ENCODE measurements at places on chromosomes 1 and 21.

DNA sequence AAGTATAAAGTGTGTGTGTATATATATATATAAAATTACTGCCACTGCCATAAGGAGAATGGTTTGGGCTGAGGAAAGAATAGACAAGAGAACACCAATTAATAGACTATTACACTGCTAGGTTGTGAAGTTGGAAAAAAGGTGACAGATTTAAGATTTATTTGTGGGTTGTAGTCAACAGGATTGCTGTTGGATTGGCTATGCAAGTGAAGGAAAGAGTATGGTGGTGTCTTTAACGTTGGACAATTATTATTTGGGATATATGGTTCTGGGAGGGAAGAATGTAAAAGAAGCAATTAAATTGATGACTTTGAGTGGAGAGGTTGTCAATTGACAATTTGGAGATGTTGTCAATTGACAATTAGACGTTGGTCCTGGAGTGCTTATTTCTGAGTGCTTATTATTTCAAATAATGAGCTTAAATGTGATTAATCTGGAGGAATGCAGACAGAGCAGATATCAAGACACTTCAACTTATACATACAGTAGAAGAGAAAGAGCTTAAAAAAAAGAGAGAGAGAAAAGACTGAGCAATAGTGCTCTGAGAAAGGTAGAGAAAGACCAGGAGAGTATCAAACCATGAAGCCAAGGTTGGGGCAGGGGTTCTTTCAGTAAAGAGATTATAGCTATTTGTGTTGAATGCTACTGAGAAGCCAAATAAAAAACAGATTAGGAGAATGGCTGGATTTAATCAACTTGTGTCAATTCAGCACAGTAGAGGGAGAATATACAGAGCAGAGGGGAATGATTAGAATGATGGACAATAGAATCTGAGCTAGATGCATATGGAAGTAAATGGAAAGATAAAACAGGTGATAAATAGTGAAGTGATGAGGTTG, 9.7 kb downstream of the PTGS2 start:
- no peak for DNase-seq

- no peak for DNase-seq
Observed at GRCh38 chr1:101065575-101065974, 40.0 kb upstream of the DPH5 start.

DNA sequence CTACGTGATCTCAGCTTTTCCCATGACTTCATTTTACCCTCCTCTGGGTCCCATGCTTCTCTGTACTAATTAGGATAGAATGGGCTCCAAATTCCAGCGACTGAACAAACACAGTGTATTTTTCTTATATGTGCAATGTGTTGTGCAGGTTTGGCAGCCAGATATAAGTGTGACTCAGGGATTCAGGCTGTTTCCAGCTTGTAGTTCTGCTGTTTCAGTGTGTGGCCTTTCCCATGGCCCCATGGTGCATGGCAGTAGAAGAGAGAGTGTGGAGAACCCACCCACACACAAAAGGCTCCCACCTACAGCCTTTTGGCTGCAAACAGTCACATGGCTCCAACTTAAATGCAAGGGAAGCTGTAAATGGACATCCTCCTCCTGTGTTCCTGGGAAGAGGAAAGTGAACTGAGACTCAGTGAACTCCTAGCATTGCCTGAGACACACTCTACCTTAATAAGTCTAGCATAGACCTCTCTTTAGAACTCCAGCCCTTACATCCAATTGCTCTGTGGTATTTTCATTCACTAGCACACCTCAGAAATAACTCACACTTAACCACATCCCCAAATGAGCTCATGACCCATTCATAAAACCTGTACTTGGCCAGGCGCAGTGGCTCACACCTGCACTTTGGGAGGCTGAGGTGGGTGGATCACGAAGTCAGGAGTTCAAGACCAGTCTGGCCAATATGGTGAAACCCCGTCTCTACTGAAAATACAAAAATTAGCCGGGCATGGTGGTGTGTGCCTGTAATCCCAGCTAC, 58.7 kb downstream of the KIAA0040 start:
- no peak for DNase-seq

DNA sequence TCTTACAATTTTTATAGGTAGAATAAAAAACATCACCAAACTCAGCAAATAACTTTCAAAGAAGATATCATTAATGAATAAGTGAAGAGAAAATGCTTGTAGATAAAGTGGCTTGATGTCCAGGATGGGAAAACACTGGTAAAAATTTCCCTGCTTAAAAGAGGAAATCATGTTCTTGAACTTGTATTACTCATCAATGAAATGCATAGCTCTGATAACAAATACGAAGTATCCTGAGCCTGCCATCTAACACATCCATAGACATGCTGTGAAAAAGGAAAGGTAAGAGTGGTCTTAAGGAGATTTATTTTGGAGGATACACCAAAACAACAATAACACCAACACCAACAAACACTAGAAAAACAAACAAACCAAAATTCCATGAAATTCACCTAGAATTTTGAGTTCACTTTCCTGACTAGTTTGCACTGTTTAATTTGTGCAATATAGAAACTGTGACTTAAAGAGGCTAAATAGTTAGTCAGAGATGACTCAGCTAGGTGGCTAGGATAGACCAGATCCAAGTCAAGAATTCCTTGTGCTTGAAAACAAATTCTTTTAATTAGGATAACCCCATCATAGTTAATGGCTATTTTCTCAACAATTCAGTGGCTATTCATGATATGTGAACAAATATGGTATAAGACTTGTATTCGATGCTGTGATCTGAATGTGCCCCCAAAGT, 179.8 kb upstream of the KCNK2 start:
- no peak for DNase-seq

GRCh38 chr1:36298640-36299039, 7.5 kb upstream of the SH3D21 start:
- no peak for DNase-seq

GRCh38 chr1:242610209-242610608, 85.7 kb upstream of the PLD5 start:
- no peak for DNase-seq

DNA sequence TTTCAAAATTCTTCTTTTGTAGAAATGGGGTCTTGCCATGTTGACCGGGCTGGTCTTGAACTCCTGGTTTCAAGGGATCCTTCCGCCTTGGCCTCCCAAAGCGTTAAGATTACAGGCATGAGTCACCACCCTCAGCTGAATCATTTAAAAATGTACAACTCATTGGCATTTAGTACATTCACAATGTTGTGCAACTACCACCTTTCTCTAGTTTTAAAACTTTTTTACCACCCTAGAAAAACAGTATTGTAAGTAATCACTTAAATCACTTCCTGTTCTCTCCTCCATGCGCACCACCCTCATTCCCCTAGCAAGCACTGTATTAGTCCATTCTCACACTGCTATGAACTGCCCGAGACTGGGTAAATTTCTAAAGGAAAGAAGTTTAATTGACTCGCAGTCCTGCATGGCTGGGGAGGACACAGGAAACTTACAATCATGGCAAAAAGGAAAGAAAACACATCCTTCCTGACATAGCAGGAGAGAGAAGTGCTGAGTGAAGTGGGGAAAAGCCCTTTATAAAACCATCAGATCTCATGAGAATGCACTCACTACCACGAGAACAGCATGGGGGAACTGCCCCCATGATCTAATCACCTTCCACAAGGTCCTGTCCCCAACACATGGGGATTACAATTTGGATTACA, 14.4 kb upstream of the THEM5 start:
- no peak for DNase-seq

- no peak for DNase-seq
Observed at GRCh38 chr1:40895601-40896000, 33.4 kb upstream of the CITED4 start.

DNA sequence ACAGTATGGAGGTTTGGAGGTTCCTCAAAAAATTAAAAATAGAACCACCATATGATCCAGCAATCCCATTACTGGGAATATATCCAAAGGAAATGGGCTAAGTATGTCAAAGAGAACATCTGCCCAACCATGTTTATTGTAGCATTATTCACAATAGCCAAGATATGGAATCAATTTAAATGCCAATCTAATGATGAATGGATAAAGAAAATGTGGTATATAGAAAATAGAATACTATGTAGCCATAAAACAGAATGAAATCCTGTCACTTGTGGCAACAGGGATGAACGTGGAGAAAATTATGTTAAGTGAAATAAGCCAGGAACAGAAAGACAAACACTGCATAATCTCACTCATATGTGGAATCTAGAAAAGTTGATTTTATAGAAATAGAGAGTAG, 201.7 kb upstream of the AJAP1 start:
- DNase-seq, result no peak

GRCh38 chr1:181448461-181448860, 34.9 kb upstream of the CACNA1E start:
- DNase-seq, result no peak

DNA sequence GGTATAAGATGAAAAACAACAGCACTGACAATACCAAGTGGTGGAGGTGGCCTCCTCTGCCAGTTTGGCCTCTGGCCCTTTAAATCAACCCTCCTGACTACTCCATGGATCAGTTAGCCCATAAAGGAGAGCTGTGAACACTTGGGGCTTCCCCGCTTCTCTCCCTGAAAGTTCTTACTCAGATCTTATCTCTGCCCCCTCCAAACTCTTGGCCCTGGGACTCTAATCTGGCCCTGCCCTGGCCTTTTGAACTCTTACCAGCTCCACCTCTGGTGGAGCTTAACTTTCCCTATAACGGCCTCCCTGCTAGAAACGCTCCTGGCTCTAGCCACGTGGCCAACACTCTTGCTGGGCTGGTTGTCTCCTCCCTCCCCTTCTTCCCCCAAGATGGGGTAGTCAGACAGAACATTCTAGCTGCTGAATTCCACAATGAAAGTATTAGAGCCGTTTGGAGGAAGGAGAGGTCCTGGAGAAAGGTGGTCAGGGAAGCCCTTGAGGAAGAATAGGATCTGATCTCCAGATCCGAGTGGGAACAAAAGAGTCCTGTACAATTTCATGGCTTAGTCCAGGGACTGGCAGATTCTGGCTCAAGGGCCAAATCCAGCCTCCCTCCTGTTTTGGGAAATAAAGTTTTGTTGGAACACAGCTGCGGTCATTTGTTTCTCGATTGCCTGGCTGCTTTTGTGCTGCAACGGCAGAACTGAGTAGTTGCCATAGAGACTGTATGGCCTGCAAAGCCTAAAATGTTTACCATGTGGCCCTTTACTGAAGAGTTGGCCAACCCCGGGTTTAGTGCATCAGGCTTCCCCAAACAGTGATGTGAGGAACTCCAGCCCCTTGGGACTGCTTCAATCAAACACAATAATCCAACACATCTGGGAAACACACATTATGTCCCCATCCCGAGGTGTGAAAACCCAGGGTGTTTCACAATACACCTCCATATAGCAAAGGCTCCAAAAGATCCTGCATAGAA, 9.5 kb upstream of the PIGR start:
- DNase-seq, result no peak

GRCh38 chr1:203621559-203622262, 4.9 kb upstream of the ATP2B4 start:
- no peak for DNase-seq

DNA sequence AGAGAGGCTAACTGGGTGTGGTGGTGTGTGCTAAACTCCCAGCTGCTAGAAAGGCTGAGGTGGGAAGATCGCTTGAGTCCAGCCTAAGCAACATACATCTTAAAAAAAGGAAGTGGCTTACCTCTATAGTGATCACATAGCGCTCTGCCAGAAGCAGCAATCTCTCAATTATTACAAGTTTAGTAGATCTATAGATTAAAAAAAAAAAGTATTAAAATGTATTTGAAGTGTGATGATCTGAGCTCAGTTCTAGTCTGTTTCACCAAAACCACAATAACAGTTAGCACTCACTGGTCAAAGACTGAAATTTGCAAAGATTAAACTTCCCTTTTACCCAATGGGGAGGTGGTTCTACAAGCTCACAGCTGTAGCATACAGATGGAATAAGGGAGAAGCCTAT, 76.3 kb downstream of the USP24 start:
- DNase-seq, result no peak

DNA sequence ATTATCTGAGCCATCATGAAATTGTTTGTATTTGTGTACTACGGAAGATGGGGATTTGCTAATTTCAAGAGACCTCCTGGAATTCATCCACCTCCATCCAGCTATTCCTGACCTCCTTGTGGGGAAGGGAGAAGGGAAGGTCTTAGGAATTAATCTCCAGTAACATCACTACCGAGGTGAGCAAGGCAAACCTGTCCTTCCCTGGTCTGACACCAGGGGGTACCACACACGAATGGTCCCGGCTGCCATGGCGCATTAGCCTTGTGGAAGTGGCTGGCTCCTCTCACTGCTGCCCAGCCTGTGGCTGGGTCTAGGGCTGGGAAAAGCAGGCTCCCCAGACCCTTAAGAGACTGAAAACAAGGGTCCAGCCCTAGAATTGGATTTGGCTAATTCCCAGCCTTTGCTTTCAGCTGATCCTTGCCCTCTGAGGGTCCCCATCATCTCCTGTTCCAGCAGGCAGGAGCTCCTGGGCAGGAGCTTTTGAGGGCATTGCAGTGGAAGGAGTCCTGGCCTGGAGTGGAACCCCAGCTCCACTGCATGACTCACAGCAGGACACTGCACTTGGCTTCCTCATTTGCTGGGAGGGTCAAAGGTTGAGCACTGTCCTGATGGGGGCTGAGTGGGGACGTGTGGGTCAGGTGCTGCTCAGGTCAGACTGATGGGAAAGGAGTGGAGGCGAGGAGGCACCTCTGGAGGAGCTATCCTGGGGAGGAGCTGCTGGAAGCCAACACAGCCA, 34.8 kb downstream of the RIMS3 start:
- DNase-seq, result peak; percentile 5

- DNase-seq, result peak; percentile 51
Observed at GRCh38 chr1:45686015-45686287, 382 bp downstream of the GPBP1L1 start.

GRCh38 chr21:15309721-15310120, 244.9 kb upstream of the NRIP1 start:
- no peak for DNase-seq

GRCh38 chr21:36218691-36219090, 62.1 kb downstream of the DOP1B start:
- no peak for DNase-seq

DNA sequence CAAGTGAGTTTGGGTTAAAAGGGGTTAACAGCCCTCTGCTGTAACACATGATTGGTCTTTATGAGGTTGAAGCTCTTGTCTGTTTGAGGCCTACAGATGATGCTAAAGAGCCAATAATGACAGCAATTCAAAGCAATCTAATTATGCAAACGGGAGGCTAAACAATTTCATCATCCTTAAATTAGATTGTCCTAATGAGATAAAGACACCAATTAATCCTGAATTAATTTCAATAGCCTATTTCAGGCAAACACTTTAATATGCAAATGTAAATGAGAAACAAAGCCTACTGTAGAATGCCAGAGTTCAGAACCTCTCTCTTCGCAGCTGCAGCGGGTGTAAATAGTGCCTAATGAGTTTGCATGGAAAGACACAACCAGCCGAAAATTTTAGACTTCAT, 504.7 kb upstream of the PBX1 start:
- no peak for DNase-seq

DNA sequence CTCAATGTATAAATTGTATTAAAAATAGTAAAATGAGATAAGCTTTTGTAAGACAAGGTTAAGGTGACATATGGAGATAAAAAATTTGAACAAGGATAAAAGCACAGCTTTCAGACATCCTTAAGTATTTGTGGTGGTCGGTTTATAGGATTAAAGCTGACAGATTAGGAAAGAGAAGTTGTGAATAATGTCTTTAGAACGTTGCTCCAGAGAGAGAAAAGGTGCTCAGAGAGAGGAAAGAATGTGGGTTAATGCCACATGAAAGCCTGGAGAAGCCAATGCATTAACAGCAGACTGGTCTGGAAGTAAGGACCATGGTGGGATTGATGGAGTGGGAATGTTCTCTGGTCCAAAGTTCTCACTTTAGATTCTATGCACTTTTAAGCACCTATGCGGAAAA, 44.8 kb downstream of the ATP6V1G3 start:
- DNase-seq, result no peak

- no peak for DNase-seq
Observed at GRCh38 chr1:25889470-25889869, 14.0 kb upstream of the PAQR7 start.
